ENCODE measurements at places on chromosomes 2 and 18.
A peak's percentile ranks its signal among the peaks of the same experiment; 100 is the strongest.

DNA sequence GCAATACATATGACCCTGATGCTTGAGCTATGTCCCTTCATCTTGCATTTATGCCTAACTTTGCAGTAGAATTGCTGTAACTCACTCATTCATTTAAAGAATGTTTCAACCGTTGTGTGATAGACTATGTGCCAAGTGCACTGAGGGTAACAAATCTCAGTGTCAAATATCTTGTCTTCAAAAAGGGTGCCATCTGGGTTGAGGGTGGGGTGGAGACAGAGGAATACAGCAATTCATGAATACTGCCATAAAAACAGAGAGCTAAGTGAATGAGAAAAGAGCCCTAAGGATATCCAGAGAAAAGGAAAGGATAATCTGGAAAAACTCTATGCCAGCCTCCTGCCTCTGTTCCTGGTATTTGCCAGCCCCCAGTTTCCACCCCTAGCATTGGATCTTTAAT lies 1534.4 kb upstream of the PIK3C3 start:
- no peak for DNase-seq

DNA sequence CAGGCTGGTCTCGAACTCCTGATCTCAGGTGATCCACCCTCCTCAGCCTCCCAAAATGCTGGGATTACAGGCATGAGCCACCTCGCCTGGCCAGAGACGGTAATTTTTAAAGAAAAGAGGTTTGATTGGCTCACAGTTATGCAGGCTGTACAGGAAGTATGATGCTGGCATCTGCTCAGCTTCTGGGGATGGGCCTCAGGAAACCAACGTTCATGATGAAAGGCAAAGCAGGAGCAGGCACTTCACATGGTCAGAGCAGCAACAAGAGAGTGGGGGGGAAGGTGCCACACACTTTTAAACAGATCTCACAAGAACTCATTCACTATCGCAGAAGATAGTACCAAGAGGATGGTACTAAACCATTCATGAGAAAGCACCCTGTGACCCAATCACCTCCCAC lies 38.0 kb upstream of the GPD2 start:
- no peak for DNase-seq

DNA sequence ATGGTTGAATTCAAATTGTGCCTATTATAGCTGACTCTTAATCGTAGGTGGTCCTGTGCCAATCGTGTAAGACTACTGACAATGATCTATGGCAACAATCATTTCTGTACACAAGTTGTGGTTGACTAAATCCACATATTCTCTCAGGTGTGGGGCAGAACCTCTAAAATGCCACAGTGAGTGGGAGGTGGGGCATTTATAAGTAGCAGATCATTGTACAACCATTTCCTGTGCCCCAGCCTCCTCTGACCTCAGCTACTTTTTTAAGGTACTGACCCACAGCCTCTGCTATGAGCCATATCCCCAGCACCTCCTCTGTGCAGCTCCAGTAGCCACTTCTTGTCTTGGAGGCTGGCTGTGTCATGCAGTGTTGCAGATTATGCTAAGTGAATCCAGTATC lies 48.6 kb upstream of the RAPH1 start:
- DNase-seq, result peak; percentile 59

GRCh38 chr18:31206071-31206470 lies 43.4 kb upstream of the DSC1 start:
- DNase-seq, result no peak

DNA sequence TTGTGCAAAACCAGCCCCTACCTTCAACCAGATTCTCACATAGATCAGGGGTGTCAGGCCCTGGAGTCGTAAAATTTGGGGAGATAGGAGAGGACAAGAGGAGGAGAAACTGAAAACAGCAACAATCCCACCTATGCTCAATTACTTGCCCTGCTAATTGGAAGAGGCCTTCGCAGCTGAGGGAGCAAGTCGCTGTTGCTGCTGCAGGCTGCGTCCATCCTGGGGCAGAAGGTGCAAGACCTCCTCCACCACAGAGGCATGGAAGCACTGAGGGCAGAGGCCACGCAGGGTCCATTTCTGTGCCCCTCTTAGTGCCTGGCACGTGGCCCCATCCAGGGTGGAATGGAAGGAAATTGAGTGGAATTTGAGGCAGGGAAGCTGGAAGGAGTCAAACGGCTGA lies 36.5 kb downstream of the CNGA3 start:
- DNase-seq, result no peak

- DNase-seq, result no peak
These were observed 69.7 kb upstream of the NRP2 start for GRCh38 chr2:205612636-205613035.

DNA sequence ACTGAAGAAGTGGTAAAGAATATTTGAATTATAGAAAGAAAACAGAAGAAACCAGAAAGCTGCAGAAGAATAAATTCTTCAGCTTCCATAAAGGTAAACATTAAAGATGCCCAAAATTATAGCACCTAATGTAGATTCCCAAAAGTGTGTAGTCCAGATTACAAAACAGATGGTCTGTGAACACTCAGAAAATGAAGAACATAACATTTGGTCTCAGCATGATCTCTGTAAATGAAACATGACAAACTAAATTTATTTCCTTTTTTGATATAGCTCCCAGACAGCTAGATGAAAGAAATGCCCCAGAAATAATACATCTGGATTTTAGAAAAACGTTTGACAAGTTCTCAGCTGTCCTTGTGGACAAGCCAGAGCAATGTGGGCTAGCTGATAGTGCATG lies 794.2 kb upstream of the NXPH2 start:
- DNase-seq, result no peak

- no peak for DNase-seq
These were observed 40.1 kb downstream of the AGPS start for GRCh38 chr2:177432703-177433102.

GRCh38 chr2:238865744-238866355 lies 18.0 kb downstream of the TWIST2 start:
- DNase-seq, result no peak

DNA sequence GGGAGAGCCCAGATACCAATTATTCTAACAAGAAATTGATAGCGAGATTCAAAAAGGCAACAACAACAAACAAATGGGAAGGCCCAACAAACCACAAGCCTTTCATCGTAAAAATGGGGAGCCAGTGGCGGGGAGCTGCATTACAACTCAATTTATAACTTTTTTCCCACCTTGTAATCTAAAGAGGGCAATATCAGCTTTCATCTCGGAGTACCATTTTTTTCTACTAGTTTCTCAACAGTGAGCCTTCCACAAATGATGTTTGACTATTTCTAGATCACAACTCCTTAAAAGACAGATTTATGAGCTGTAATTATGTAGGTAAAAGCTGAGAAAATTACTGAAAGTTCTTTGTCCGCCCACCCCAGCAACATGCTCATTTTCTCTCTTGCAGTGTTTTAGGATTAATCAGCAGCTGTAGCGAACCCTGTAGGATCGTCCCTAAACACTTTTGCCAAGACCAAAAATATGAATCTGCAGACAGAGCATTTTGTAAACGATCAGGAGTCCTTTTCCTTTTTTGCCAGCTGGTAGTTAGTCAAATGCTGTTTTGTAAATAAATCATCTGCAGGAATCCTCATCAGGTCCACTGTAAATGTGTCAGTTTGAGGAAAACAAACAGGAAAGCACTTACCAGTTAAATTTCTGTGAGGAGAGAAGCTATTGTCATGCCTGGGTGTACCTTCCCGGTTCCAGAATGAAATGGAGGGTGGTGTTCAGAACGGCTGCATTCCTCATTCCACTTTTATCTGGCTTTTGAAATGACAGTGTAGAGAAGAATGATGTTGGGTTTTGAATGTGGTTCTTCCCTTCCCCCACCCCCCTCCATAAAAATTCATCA lies 53.2 kb downstream of the EEF1B2 start:
- DNase-seq, result peak; percentile 51

DNA sequence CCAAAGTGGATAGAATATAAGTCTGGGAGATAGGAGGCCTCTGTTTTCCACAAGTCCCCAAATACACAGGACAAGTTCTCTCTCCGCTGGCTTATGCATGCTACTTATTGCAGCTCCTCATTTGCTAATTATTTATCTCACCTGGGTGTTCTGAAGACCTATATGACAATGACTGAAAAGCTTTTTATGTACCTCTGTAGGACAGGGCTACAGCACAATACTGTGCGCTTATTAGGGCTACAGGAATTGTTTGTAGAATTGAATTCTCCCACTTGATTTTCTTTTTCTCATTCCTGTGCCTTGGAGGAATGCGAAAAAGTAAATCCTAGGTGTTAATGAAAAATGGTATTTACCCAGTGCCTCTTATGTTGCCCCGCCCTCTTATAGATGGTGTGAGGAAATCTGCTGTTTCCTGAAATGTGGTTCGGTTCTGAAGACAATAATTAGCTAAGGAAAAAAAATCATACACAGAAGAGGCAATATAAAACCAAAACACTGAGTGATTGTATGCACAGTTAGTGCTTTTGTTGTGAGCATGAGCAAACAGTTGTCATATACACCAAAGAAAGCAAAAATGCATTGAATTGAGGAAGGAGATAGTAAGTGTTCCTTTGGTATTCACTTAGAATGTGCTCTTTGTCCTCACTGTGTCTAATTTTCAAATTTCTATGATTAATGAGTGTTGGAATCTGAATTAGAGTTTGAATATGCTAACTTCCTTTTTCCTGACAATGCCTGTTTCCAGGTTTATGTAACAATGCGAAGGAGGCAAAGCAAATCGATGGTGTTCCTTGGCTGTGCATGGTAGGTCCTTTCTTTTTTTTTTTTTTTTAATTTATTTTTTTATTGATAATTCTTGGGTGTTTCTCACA lies 78.7 kb upstream of the PNPT1 start:
- no peak for DNase-seq

DNA sequence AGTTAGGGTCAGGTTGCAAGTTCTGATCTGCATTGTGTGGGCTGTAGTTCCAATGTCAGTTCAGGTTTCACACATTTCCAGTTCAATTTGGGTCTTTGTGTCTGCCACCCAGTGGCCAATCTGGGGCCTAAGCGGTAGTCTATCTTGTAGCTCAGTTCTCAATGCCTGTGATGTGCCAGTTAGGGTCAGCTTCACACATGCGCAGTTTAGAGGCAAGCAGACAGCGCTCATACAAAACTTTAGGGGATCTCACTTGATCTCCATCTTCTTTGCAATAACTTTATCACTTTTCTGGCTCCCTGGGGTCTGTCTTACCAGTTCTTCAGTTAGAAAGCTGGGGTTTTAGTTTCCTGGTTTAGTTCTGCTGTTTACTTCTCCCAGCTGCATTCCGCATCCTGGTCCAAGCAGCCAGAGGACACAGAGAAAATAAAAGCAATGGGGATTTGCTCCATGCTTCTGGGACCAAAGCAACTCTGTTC lies 11.0 kb upstream of the ZNF24 start:
- peak; percentile 86 for DNase-seq

DNA sequence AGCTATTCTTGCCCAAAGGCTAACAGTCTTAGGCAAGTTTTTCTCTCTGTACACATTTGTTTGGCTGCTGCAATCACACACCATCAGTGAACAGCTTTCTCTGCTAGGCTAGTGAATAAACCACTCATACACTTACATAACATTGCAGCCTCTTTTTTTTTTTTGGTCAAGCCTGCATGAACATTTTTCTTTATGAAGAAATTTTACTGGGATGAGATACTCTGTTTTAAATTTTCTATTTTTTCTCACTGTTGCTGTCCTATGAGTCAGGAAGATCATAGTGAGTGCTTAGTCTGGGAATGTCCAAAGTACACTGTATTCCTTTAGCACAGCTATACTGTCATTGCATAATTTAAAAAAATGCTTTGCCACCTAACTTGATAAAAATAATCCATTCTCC lies 58.5 kb downstream of the ROCK1 start:
- peak; percentile 86 for DNase-seq

DNA sequence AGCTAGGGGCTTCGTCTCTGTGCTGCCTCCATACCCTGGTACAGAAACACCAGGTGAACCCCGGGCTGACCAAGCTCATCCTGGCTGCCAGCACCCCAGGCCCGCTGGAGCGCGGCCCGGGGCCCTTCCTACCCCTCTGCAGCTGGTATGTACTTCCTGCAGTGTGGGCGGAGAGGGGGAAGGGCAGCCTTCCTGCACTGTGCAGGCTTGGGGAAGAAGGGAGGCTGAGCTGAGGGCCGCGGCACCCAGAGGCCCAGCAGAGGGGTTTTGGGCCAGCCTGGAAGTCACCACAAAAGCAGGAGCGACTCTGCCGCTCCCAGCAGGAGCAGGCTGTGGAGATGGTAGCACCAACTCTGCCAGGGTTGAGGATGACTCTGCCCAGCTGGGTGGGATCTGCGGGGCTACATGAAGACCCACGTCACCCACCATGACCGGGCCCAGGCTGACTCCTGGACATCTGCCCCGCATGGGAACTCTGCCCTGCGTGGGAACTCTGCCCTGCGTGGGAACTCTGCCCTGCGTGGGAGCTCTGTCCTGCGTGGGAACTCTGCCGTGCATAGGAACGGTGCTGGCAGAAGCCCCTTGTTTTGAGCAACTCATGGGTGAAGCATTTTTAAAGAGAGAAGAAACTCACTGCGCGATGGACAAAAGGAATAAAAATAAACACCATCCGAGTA lies 273.3 kb downstream of the NDUFA10 start:
- DNase-seq, result no peak

GRCh38 chr2:112980537-112980936 lies 2.7 kb downstream of the IL36G start:
- no peak for DNase-seq

DNA sequence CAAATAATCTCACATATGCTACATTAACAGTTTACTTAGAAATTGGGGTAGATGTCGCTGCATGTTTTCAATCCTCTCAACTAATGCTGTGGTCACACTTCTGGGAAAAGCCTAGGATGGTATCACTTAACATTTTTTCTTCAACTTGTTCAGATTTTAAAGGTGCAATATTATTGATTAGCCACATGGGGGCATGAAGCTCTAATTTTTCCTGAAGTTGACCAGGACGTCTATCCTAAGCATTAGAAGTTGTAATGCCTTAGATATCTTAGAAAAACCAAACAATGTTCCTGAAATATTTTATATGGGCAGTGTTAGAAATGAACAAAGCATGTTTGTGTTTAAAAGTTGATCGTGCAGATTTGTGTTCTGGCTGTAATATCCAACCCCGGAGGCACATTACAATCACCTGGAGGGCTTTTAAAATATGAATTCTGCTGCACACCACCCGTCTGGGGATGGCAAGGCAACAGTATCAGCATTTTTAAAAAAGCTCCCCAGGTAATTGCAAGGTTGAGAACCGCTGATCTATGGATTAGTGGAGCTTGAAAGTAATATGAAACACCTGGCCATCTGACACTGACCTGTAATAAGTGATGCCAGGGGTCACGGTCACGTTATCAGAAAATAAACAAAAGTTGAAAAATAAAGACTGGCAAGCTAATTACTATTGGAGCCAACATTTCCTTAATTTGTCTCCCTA lies 100.5 kb upstream of the LMAN1 start:
- peak; percentile 71 for DNase-seq

DNA sequence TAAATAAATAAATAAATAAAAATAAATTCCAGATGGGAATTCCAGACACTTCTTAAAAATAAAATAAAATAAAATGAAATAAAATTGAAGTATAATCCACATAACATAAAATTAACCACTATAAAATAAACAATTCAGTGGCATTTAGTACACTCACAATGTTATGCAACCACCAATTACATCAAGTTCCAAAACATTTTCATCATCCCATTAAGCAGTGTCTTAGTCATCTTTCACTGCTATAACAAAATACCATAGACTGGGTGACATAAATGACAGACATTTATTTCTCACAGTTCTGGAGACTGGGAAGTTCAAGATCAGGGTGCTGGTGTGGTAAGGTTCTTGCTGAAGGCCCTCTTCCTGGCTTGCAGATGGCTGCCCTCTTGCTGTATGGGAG lies 22.6 kb upstream of the PROKR1 start:
- DNase-seq, result no peak

- DNase-seq, result peak; percentile 87
These were observed 229.2 kb downstream of the LDLRAD4 start for GRCh38 chr18:13447621-13448334.

- peak; percentile 37 for DNase-seq
These were observed 683 bp downstream of the MBOAT2 start for GRCh38 chr2:9002637-9003365.
